ENCODE measurements at places on chromosomes 3 and 15.

- no peak for DNase-seq
- H3K4me1 ChIP-seq = no peaks in the 10 kb centered on the region
- no peaks in the 10 kb centered on the region for H3K27me3 ChIP-seq
- no peaks in the 10 kb centered on the region for H3K36me3 ChIP-seq
Observed at GRCh38 chr3:187044867-187045552, 94.3 kb downstream of the RPL39L start.

GRCh38 chr3:177633671-177634207 is 436.5 kb upstream of the TBL1XR1 start:
- DNase-seq = no peak
- H3K4me3 ChIP-seq = no peak overlapping the region
- peaks cover 4% of the 10 kb centered on the region for H3K4me1 ChIP-seq
- no peaks in the 10 kb centered on the region for H3K27me3 ChIP-seq
- H3K36me3 ChIP-seq = no peaks in the 10 kb centered on the region
- no peak overlapping the region for H3K27ac ChIP-seq

DNA sequence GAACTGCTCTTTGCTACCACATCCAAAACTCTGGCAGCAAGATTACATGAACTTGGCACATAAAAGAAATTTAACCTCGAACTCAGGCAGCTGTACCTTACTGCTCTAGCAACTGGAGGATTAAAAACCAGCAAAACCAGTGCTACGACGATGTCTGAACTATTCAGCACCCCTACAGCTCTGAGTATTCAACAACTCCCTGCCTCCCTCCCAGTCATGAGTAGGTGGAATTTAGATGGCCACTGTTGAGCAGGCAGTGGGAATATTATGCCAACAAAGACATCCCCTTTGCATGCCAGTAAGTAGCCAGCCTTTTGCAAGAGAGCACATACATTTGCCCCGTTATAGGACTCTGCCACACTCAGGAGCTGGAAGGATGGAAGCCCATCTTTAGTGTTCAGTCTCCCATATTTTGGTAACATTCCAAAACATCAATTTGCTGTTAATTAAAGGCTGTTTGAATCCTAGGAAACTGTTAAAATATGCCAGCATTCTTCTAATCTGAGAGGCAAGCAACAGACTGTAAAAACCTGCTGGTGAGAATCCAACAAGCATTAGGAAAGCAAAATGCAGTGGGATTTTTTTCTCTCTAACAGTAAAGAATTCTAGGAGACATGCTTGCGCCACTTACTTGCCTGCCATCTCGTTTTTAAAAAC is 85.4 kb downstream of the ZNF385D start:
- no peaks in the 10 kb centered on the region for H3K27me3 ChIP-seq
- no peaks in the 10 kb centered on the region for H3K4me1 ChIP-seq
- H3K36me3 ChIP-seq = no peaks in the 10 kb centered on the region
- no peak for DNase-seq
- no peak overlapping the region for H3K4me3 ChIP-seq

DNA sequence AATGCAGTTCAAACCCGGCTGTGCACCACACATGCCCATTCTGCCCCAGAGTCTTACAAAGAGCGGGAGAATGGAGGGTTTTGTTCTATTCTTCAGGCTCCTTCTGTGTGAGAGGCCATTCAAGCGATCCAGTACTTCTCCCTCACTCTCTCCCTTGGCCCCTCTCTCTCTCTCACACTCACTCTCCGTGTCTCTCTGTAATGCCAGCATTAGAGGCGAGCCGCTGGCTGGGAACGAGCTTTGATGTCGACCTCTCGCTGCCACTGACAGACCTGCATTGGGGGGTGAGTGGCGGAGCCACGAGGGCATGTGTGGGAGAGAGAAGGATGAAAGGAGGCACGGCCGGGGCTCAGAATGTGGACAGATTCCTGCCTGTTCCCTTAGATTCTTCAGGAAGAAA is 231.7 kb upstream of the ARRDC4 start:
- H3K4me3 ChIP-seq = peak overlapping the region; percentile 2
- no peaks in the 10 kb centered on the region for H3K4me1 ChIP-seq
- H3K36me3 ChIP-seq = no peaks in the 10 kb centered on the region
- DNase-seq = no peak
- no peaks in the 10 kb centered on the region for H3K27me3 ChIP-seq
- no peak overlapping the region for H3K27ac ChIP-seq

- peak overlapping the region; percentile 100 for H3K27ac ChIP-seq
- peaks cover 52% of the 10 kb centered on the region for H3K4me1 ChIP-seq
- H3K27me3 ChIP-seq = no peaks in the 10 kb centered on the region
- no peak for DNase-seq
- H3K4me3 ChIP-seq = peak overlapping the region; percentile 96
Observed at GRCh38 chr15:92884436-92885223, 15.5 kb upstream of the CHD2 start.

GRCh38 chr15:77420610-77421369 is at the start of gene HMG20A:
Gene HMG20A (plus strand): TSS chr15:77420888. CDS start chr15:77458408, 37,520 bp downstream.
- H3K27me3 ChIP-seq = no peaks in the 10 kb centered on the region
- no peaks in the 10 kb centered on the region for H3K36me3 ChIP-seq
- H3K4me1 ChIP-seq = peaks cover 40% of the 10 kb centered on the region
- H3K27ac ChIP-seq = peak within 1 kb of the TSS; percentile 97
- peak; percentile 80 for DNase-seq

GRCh38 chr15:56760186-56760585 is 26.9 kb upstream of the ZNF280D start:
- no peaks in the 10 kb centered on the region for H3K36me3 ChIP-seq
- DNase-seq = no peak
- no peaks in the 10 kb centered on the region for H3K4me1 ChIP-seq
- H3K27ac ChIP-seq = no peak overlapping the region
- no peak overlapping the region for H3K4me3 ChIP-seq

GRCh38 chr3:42275217-42275616 is 9.2 kb upstream of the CCK start:
- H3K36me3 ChIP-seq = no peaks in the 10 kb centered on the region
- no peak overlapping the region for H3K4me3 ChIP-seq
- no peak for DNase-seq
- no peak overlapping the region for H3K27ac ChIP-seq
- peaks cover 10% of the 10 kb centered on the region for H3K4me1 ChIP-seq
- no peaks in the 10 kb centered on the region for H3K27me3 ChIP-seq

- no peak overlapping the region for H3K27ac ChIP-seq
- no peak for DNase-seq
- no peaks in the 10 kb centered on the region for H3K27me3 ChIP-seq
- H3K4me3 ChIP-seq = no peak overlapping the region
Observed at GRCh38 chr3:158679547-158680000, 7.1 kb upstream of the LXN start.

GRCh38 chr3:190178779-190179178 is 58.1 kb upstream of the P3H2 start:
- H3K4me3 ChIP-seq = no peak overlapping the region
- no peaks in the 10 kb centered on the region for H3K27me3 ChIP-seq
- no peaks in the 10 kb centered on the region for H3K4me1 ChIP-seq

DNA sequence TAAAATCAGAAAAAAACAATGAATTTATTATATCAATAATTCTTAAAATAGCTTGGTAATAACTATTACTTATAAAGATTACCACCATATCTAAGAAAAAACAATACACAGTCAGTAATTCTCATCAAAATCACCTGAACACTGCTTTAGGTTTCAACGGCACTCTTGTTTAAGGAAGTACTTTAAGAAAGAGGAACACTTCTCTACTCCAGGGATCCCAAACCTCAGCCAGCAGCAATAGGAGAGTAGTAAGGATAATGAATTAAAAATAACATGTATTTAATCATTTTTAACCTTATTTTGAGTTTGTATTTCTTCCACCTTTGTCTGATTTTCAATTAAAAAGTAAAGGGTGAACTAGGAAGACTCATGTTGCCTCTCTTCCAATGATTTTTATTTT is 494.0 kb upstream of the NR2F2 start:
- H3K4me1 ChIP-seq = peaks cover 17% of the 10 kb centered on the region
- no peak for DNase-seq
- H3K27ac ChIP-seq = no peak overlapping the region
- H3K36me3 ChIP-seq = no peaks in the 10 kb centered on the region
- H3K4me3 ChIP-seq = no peak overlapping the region
- H3K27me3 ChIP-seq = no peaks in the 10 kb centered on the region

- no peak for DNase-seq
- H3K27ac ChIP-seq = peak overlapping the region; percentile 29
- H3K27me3 ChIP-seq = no peaks in the 10 kb centered on the region
- H3K4me1 ChIP-seq = no peaks in the 10 kb centered on the region
- no peaks in the 10 kb centered on the region for H3K36me3 ChIP-seq
Observed at GRCh38 chr3:61875046-61875844, 313.9 kb downstream of the PTPRG start.

DNA sequence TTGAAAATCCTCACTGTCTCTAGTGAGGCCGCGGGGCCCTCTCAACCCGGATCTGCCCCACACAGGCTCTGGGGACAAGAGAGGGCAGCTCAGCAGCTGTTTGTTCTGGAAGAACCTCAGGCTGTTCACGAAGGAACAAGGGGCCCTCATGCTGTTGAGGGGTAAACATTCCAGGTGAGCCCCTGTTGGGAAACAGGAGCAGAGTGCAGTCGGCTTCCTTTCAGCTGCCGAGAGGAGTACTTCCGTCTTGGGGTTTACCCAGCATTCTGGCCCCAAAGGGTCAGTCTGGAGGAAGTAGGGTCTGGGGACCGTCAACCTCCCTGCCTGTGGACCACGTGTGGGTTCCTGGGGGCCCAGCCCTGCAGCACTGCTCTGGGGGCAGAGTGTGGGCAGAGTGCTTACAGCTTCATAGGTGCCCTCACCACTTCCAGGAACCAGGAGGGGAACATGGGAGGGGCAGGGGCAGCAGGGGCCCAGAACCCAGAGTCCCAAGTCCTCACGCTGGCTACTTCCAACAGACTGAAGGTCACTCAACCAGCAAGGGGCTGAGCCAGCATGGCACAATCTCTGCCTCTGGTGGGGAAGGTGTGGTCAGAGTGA is 49.2 kb upstream of the CTSH start:
- H3K4me1 ChIP-seq = peaks cover 23% of the 10 kb centered on the region
- H3K27me3 ChIP-seq = no peaks in the 10 kb centered on the region
- DNase-seq = no peak

DNA sequence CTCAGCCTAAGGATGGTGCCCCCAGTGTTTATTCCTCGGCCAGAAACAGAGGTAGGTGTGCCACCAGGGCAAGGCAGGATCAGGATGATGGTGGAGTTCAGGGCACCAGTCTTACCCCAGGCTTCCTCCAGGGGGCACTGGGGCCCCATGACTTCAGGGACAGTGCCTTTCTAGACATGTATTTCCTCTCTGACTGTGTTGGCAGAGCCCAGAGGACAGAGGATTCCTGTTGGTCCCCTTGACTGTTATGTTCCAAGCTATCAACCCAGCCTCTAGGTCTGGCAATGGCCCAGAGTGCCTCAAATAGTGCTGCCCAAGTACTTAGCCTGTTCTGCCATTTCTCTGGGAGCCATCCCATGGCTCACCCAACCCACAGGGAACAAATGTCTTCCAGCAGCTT is 2.8 kb downstream of the HEMK1 start:
- H3K36me3 ChIP-seq = peaks cover 9% of the 10 kb centered on the region
- H3K4me3 ChIP-seq = no peak overlapping the region
- H3K4me1 ChIP-seq = peaks cover 26% of the 10 kb centered on the region
- H3K27me3 ChIP-seq = no peaks in the 10 kb centered on the region
- H3K27ac ChIP-seq = peak overlapping the region; percentile 24

- no peak overlapping the region for H3K4me3 ChIP-seq
- H3K27me3 ChIP-seq = no peaks in the 10 kb centered on the region
- H3K27ac ChIP-seq = no peak overlapping the region
- H3K4me1 ChIP-seq = no peaks in the 10 kb centered on the region
- no peak for DNase-seq
Observed at GRCh38 chr3:42983927-42984326, 4.8 kb downstream of the GASK1A start.

DNA sequence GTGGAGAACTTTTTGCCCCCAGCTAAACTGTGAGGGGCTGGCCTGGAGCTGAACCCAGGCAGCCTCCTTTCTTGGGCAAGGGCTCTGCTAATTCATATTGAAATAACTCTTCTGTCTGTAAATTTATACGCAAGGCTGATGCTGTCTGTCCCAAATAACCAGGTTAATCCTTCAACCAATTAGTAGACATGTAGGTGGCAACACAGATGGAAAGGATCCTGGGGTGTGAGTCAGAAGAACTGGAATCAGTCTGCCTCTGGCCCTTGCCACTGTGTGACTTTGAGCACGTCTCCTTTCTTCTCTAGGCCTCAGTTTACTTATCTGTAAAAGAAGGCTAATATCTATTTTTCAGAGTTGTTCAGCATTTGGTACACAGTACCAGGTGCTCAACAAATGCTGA is 48.3 kb upstream of the IREB2 start:
- no peaks in the 10 kb centered on the region for H3K36me3 ChIP-seq
- no peak overlapping the region for H3K27ac ChIP-seq
- H3K4me3 ChIP-seq = no peak overlapping the region
- H3K4me1 ChIP-seq = peaks cover 19% of the 10 kb centered on the region
- no peak for DNase-seq

- no peak overlapping the region for H3K27ac ChIP-seq
- H3K4me1 ChIP-seq = no peaks in the 10 kb centered on the region
- H3K27me3 ChIP-seq = peaks cover 98% of the 10 kb centered on the region
- DNase-seq = no peak
- no peaks in the 10 kb centered on the region for H3K36me3 ChIP-seq
- H3K4me3 ChIP-seq = no peak overlapping the region
Observed at GRCh38 chr15:96412906-96413231, 82.4 kb downstream of the NR2F2 start.

DNA sequence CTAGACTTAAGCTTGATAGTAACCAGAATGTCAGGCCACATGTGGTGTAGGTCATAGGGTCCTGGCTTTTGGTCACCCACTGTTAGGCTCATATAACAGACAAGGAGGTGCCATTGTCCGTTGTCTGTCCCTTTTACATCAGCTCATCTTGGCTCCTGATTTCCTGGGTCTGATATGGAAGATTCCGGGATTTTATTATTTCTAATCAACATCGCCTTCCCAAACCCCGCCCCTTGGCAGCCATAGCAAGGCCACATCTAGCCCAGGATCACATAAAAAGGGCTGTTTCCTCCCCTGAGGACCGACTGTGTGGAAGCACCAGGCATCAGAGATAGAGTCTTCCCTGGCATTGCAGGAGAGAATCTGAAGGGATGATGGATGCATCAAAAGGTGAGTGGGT is at the start of gene TGM4:
Gene TGM4, plus strand, starts transcription at position 301 of the 400 bp plus-strand sequence. Its CDS starts 71 bp downstream, at position 372.
- H3K4me3 ChIP-seq = no peak within 1 kb of the TSS
- DNase-seq = no peak
- H3K27ac ChIP-seq = no peak within 1 kb of the TSS
- H3K27me3 ChIP-seq = no peaks in the 10 kb centered on the region

DNA sequence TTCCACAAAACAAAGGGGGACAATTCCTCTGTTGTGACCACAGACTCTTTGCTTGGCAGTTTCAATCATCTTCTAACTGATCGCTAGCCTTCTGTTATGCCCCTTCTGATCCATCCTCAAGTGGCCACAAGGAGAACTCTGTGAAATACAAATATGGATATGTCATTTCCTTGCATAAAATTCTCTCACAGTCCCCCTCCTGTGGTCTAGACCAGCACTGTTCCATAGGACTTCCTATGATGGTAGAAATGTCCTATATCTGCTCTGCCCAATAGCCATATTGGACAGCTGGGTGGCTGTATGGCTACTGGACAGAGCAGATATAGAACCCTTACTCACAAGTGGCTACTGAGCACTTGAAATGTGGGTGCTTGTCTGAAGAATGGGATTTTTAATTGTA is 25.9 kb upstream of the SNRK start:
- no peaks in the 10 kb centered on the region for H3K27me3 ChIP-seq
- no peaks in the 10 kb centered on the region for H3K4me1 ChIP-seq
- no peaks in the 10 kb centered on the region for H3K36me3 ChIP-seq
- no peak overlapping the region for H3K4me3 ChIP-seq

Measured in sigmoid colon (tissue), 7 donors.